ENCODE measurements at places on chromosomes 2 and 18. TPM values are rescaled to one million over a fixed set of nuclear protein-coding genes. Genes with fewer than 3 reads are reported as not detected.

DNA sequence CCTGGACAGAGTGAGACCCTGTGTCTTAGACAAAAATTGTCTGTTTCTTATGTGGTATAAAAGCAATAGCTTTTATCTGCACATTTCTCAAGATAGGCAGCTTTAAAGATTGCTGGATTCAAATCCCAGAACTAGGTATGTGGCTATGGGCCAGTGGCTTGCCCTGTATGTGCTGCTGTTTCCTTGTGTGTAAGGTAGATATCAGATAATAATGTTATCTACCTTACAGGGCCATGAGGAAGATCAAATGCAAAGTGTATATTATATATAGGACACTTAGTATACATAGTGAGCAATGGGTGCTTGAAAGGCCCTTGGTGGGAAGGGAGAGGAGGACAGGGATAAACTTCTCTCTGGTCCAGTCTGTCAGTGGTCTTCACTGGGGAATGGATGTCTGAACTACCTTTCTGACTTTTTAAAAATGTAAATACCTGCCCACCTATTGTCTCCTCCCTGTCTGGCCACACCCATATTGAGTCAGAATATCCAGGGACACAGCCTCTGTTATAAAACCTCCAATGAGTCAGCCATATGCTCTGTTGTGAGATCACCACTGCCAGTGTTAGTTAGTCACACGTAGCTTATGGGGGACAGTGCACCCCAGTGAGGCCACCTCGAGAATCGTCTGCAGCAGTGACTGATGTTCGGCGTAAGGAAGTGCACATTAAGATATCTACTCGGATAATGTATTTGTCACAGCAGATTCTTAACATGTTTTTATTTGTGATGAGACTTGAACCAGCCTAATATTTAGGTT, 383.4 kb downstream of the PTPRM start:
- no peak for DNase-seq

DNA sequence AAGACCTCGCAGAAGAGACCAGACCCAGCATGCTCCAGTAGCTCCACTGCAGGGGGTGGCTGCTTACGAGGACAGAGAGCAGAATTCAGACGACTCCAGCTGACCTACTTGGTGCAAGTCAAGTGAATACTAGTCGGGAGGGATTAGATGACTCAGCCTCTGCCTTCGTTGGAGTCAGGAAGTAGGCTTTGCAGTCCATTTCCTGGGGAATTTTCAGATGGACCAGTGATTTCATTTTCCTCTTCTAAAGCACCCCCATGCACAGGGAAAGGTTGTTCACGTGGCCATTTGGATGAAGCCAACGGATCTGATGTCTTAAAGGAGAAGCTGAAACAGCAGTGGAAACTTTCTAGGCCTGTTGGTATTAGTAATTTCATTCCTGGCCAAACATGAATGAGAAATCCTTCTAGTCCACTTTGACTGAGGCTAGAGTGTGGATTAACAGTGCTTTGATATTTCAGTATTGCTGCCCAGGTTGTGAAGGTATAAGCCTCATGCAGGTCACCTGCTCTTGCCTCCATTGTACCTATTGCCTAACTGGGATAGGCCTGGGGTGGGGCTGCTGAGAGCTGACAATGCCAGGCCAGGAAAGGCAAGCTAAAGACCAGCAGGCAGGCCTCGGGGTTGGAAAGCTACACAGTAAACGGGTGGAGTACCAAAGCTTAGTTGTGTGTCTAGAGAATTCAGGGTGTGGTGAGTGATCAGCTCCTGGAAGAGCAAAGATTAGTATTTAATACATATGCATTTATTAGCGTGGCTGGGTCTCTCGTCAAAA, 117.6 kb upstream of the FOSL2 start:
- no peak for DNase-seq

DNA sequence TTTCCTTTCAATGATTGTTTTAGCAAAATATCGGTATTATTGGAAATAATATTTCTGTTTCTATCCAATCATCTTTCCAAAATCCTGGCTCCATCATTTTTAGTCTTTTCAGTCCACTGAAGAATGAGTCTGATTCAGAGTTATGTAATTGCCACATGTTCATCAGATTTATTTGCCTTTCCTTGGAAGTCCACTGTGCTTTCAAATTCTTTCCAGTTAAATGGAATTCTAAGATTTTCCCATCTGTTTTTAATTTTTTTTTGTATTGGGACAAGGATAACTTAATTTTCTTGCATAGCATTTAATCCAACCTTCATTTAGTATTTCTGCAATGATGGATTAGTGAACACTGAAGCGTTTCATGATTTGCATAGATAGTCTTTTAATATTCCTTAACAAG, 521.5 kb upstream of the NRXN1 start:
- DNase-seq = no peak

DNA sequence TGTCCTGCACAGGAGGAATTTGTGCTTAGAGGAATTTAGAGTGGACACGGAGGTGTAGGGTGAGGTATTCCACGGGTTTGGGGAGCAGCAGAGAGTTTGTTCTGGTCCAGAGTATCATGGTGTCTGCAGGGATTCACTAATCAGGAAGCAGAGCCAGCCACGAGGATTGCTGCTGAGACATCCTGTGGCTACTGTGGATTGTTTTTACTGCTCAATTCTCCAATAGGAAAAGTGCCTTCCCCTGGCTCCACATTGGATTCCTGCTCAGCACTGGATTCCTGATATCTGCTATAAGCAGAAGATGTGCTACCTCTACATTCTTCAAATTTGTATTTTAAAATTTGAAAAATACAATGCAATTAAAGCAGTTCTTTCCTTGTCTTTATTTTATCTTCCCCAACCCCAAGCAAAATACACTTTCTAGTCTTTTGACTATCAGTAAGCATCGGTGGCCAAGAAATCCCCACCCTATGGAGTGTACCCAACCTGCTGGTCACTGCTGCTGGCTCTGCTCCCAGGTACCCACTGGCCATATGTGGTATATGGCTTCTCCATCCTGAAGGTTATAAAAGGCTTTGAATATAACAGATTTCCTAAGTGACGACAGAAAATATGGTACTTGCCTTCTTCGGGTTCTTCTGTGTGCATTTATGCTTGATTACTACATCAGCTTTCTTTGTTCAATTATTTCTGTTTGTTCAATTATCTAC, 1403.0 kb upstream of the NXPH2 start:
- no peak for DNase-seq

- DNase-seq = no peak
These were observed 17.0 kb downstream of the TTLL4 start for GRCh38 chr2:218727502-218728165.

DNA sequence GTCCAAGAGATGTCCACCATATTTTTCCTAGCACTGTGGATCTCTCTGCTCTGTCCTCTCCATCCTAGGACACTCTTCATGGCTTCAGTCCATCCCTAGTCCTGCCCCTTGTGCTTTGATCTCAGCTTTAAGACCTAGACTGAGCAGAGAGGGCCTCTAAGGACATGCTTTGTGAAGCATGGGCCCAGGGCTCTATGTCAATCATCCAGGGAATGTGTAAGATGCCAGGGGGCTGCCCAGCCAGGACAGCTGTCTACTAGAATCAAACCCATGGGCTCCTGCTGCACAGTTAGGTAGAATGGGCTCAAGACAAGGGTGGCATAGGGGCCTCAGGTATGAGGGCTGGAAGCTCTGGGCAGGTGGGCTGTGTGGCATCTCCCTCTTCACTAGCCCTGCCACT, 24.9 kb downstream of the TET3 start:
- no peak for DNase-seq

- DNase-seq = no peak
These were observed 91.8 kb downstream of the NOL10 start for GRCh38 chr2:10597956-10598355.

GRCh38 chr2:182792441-182792840, 74.0 kb downstream of the FRZB start:
- no peak for DNase-seq

The ARHGAP28 gene
- 58.7 TPM for polyA plus RNA-seq

Data from left renal cortex interstitium (tissue), 4 donors.